ENCODE measurements at places on chromosomes 4 and X. TPM values are rescaled to one million over a fixed set of nuclear protein-coding genes. Genes with fewer than 3 reads are reported as not detected.

SLC49A3 gene
- total RNA-seq, result 32.9 TPM

DNA sequence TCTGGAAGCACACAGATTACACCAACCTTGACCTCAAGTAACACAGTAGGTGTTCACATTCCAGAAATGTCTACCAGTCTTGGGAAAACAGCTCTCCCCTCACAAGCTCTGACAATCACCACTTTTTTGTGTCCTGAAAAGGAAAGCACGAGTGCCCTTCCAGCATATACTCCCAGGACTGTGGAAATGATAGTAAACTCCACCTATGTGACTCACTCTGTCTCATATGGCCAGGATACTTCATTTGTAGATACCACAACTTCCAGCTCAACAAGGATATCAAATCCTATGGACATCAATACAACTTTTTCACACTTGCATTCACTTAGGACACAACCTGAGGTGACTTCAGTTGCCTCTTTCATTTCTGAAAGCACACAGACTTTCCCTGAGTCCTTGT lies 46.9 kb downstream of the ADGRG4 start:
- no peaks in the 10 kb centered on the region for H3K27me3 ChIP-seq
- no peaks in the 10 kb centered on the region for H3K36me3 ChIP-seq
- no peak for DNase-seq
- H3K27ac ChIP-seq, result no peak overlapping the region

MND1 gene
- total RNA-seq, result not detected

ARL9 gene
- total RNA-seq, result not detected

GRCh38 chr4:16464651-16465050 lies 238.4 kb upstream of the TAPT1 start:
- H3K27me3 ChIP-seq, result peaks cover 5% of the 10 kb centered on the region
- no peaks in the 10 kb centered on the region for H3K4me1 ChIP-seq
- no peak overlapping the region for H3K4me3 ChIP-seq
- no peaks in the 10 kb centered on the region for H3K36me3 ChIP-seq
- no peak for DNase-seq

SGMS2 gene
- 67.8 TPM for total RNA-seq

DNA sequence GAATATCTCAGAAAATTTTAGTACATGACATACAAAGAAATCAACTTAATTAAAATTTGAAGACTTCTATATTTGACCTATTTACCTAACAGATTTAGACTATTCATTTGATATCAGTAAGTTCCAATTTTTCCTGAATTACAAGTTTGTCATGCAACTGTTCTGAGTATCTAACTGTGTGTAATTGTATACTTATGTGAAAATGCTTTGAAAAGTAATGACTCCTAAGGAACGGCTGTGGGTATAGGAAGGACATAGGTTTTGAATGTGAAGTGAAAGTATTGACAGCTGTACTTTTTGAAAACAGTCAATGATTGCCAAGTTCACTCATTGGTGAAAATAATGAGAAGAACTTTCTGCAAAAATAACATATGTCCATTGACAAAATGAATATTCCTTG lies 2.9 kb downstream of the GRIA2 start:
- no peaks in the 10 kb centered on the region for H3K36me3 ChIP-seq
- peaks cover 3% of the 10 kb centered on the region for H3K4me1 ChIP-seq
- no peak overlapping the region for H3K27ac ChIP-seq

GRCh38 chr4:41158274-41158673 lies 56.1 kb downstream of the APBB2 start:
- no peaks in the 10 kb centered on the region for H3K27me3 ChIP-seq
- H3K4me1 ChIP-seq, result peaks cover 33% of the 10 kb centered on the region
- no peak overlapping the region for H3K4me3 ChIP-seq
- DNase-seq, result no peak
- H3K27ac ChIP-seq, result no peak overlapping the region

- no peaks in the 10 kb centered on the region for H3K4me1 ChIP-seq
- H3K27me3 ChIP-seq, result no peaks in the 10 kb centered on the region
- H3K36me3 ChIP-seq, result no peaks in the 10 kb centered on the region
- DNase-seq, result no peak
Measured at GRCh38 chr4:93960450-93960849, 131.9 kb downstream of the ATOH1 start.

DNA sequence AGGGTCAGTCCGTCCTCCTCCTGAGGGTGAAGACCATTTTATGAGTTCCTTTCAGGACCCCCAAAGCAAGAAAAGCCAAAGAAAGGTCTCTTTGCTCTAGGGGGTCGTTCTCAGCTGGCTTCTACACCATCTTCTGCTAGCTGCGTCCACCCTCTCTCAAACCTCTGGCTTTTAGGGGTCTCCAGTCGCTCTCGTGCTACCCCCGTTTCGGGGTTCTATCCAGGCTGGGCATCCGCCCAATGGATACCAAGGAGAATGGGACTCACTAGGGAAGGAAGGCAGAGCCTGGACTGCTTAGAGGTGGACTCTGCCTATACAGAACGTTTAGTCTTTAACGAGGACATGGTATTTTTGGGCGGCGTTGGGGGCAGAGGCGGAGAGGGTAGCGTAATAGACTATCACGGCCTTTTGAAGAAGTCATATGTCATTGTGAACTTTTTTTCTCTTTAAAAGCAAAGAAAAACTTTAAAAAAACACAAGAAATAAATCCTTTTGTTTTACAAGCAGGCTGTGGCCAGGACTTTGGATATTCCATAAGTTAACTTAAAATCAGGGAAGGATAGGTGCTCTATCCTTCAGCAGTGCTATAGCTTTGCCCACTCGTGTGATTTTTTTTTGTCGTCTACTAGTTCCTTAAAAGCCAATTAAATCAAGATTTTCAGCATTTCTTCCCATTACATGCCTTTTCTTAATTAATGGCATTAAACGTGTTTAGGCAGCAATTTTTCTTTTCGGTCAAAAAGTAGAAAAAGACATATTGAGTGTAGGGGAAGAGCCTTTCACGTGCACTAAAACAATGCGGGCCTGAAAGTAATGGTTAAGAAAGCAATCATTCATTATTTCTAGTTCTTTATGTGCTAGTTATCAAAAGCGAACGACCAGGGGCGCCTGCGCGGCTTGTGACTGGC lies 7.2 kb upstream of the PITX2 start:
- DNase-seq, result no peak
- H3K4me3 ChIP-seq, result no peak overlapping the region
- no peaks in the 10 kb centered on the region for H3K36me3 ChIP-seq
- peaks cover 100% of the 10 kb centered on the region for H3K27me3 ChIP-seq
- peaks cover 8% of the 10 kb centered on the region for H3K4me1 ChIP-seq

DNA sequence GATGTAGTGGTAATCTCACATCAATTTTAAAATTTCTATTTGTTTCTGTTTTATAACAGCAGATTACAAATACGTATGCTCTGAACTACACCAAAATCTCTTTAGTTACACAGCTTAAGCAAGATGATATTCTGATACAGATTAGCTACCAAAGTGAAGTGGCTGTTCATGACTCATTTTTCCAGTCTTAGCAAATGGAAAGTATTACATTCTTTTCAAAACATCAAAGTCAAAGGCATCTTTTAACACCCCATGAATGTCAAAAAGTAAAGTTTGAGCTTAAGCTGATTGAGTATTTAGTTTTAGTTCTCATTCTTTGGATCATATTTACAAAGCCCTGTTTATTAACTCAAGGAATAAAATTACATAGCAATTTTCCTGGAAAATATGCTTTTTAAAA lies 6.6 kb upstream of the HPGDS start:
- H3K27ac ChIP-seq, result no peak overlapping the region
- H3K36me3 ChIP-seq, result no peaks in the 10 kb centered on the region
- H3K27me3 ChIP-seq, result no peaks in the 10 kb centered on the region
- H3K4me1 ChIP-seq, result no peaks in the 10 kb centered on the region
- H3K4me3 ChIP-seq, result no peak overlapping the region
- DNase-seq, result no peak

DNA sequence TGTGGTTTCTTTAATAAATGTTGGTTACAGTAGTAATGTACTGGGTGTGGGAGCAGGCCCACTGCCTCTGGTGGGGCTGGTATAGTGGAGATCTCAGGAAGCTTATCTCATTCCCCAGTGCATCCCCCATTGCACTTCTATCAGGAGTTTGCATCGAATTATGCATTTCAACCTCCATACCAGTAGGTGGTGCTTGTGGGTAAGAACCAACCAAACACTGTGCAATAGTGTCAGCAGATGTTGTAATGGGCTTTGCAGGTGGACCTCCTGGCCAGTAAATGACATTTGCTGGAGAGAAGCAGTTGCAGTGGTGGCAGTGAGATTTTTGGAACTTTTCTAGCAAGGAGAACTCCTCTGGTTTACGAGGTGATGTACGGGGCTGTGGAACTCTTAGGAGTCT lies 150.6 kb downstream of the POU3F4 start:
- H3K4me1 ChIP-seq, result no peaks in the 10 kb centered on the region
- no peak overlapping the region for H3K27ac ChIP-seq
- H3K36me3 ChIP-seq, result no peaks in the 10 kb centered on the region
- H3K4me3 ChIP-seq, result no peak overlapping the region

- no peaks in the 10 kb centered on the region for H3K36me3 ChIP-seq
- H3K27ac ChIP-seq, result no peak overlapping the region
- DNase-seq, result no peak
- H3K4me1 ChIP-seq, result peaks cover 3% of the 10 kb centered on the region
Measured at GRCh38 chr4:19725130-19725529, 526.6 kb upstream of the SLIT2 start.
